ENCODE measurements at places on chromosomes 12 and 14.
A peak's percentile ranks its signal among the peaks of the same experiment; 100 is the strongest.

DNA sequence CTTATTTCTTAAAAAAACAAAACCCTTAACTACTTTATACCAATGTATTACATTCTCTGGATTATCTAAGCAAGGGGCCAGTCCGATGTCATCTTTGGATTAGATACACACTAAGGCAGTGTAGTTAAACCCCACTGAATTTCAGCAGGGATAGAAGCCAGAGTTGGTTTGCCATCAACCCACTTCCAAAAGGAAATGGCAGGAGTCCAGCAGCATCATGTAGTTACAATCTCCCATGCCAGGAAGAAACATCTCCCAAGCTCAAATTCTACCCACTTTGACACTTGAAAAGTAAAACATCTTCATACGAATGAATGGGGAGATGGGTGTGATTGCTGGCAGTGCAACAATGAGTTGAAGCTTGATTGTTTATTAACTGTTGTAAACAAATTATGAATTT is 203.5 kb upstream of the PLXNC1 start:
- H3K27ac ChIP-seq: no peak overlapping the region
- no peak overlapping the region for H3K4me3 ChIP-seq
- peaks cover 6% of the 10 kb centered on the region for H3K27me3 ChIP-seq
- no peak for DNase-seq
- no peaks in the 10 kb centered on the region for H3K36me3 ChIP-seq
- no peaks in the 10 kb centered on the region for H3K4me1 ChIP-seq

GRCh38 chr12:113961921-113962710 is 4.0 kb downstream of the RBM19 start:
- peak overlapping the region; percentile 98 for H3K27ac ChIP-seq
- peaks cover 56% of the 10 kb centered on the region for H3K4me1 ChIP-seq
- peak overlapping the region; percentile 99 for H3K4me3 ChIP-seq
- H3K27me3 ChIP-seq: no peaks in the 10 kb centered on the region

- no peaks in the 10 kb centered on the region for H3K36me3 ChIP-seq
- H3K27me3 ChIP-seq: no peaks in the 10 kb centered on the region
- no peak overlapping the region for H3K4me3 ChIP-seq
- H3K4me1 ChIP-seq: no peaks in the 10 kb centered on the region
These were observed 327.3 kb downstream of the ADGRD1 start for GRCh38 chr12:131281016-131281415.

- no peaks in the 10 kb centered on the region for H3K4me1 ChIP-seq
- no peak overlapping the region for H3K4me3 ChIP-seq
- no peak overlapping the region for H3K27ac ChIP-seq
- no peaks in the 10 kb centered on the region for H3K27me3 ChIP-seq
- H3K36me3 ChIP-seq: no peaks in the 10 kb centered on the region
These were observed 182.2 kb downstream of the CCDC59 start for GRCh38 chr12:82176026-82176425.

GRCh38 chr12:116172224-116172849 is 105.2 kb downstream of the MED13L start:
- peaks cover 78% of the 10 kb centered on the region for H3K4me1 ChIP-seq
- peak overlapping the region; percentile 96 for H3K27ac ChIP-seq
- no peaks in the 10 kb centered on the region for H3K27me3 ChIP-seq
- no peak for DNase-seq
- peak overlapping the region; percentile 73 for H3K4me3 ChIP-seq

DNA sequence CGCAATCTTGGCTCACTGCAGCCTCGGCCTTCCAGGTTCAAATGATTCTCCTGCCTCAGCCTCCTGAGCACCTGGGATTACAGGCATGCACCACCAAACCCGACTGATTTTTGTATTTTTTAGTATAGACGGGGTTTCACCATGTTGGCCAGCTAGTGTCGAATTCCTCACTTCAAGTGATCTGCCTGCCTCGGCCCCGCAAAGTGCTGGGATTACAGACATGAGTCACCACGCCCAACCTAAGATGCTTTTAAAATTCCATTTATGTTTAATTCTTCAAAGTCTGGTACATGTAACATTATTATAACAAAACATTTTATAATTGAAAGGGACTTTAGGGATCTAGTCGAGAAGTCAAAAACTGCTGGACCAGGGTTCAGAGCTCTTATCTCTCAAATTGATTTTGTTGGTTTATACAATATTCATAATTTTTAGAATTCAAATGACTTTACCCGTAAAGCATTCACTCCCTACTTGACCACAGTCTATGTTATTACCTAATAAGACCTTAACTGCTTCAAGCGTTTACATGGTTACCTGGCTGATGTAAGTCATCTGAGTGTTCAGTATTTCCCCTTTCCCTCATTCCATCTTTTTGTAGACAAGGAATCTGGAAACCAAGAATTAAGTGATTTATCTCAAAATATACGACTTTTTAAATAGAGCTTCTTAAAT is 28.2 kb downstream of the RAP1B start:
- peaks cover 71% of the 10 kb centered on the region for H3K36me3 ChIP-seq
- no peaks in the 10 kb centered on the region for H3K27me3 ChIP-seq
- no peak overlapping the region for H3K4me3 ChIP-seq
- peaks cover 88% of the 10 kb centered on the region for H3K4me1 ChIP-seq
- peak overlapping the region; percentile 84 for H3K27ac ChIP-seq

DNA sequence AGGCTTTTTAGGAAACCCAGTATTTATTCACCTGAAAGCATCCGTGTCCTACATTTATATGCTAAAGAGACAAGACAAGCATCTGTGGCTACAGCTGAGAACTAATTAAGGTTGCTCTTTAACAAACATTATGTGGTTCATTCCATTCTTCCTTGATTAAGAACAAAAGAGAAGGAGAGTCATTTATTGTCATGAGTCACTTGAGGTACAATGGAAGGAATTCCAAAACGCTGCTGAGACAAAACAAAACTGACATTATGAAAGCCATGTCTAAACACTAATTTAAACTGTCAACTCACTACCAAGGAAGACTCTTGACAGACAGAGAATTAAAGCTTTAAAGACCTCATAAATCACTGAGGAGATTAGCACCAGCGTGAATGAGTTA is 214.4 kb downstream of the BMP4 start:
- H3K27ac ChIP-seq: no peak overlapping the region
- DNase-seq: no peak
- H3K27me3 ChIP-seq: peaks cover 3% of the 10 kb centered on the region
- no peaks in the 10 kb centered on the region for H3K4me1 ChIP-seq
- no peak overlapping the region for H3K4me3 ChIP-seq
- no peaks in the 10 kb centered on the region for H3K36me3 ChIP-seq

- H3K27ac ChIP-seq: peak overlapping the region; percentile 41
- H3K36me3 ChIP-seq: peaks cover 40% of the 10 kb centered on the region
- H3K27me3 ChIP-seq: no peaks in the 10 kb centered on the region
These were observed 2.5 kb downstream of the C14orf119 start for GRCh38 chr14:23097786-23098185.

GRCh38 chr12:109577311-109577710 is 3.7 kb downstream of the MVK start:
- H3K27ac ChIP-seq: no peak overlapping the region
- peaks cover 23% of the 10 kb centered on the region for H3K4me1 ChIP-seq
- DNase-seq: no peak
- H3K27me3 ChIP-seq: no peaks in the 10 kb centered on the region

GRCh38 chr12:53536962-53537361 is 29.7 kb upstream of the NPFF start:
- no peak for DNase-seq
- no peak overlapping the region for H3K4me3 ChIP-seq
- H3K4me1 ChIP-seq: no peaks in the 10 kb centered on the region
- H3K27ac ChIP-seq: no peak overlapping the region
- H3K27me3 ChIP-seq: no peaks in the 10 kb centered on the region

DNA sequence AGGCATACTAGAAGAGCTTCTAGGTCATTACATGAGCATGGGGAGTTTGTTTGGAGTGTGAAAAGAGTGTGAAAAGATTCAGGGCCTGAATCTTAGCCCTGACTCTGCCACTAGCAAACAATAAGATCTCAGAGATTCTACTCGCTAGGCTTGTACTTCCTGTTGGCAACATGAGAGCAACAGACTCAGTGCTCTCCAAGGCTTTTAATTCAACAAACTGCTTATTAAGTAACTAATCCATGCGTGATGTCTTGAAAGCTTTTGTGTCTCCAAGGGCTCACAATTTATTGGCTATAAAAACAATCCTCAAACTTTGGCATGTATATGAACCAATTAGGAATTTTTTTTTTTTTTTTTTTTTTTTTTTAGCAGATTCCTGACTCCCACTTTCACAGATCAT is 105.1 kb downstream of the STXBP6 start:
- H3K4me3 ChIP-seq: no peak overlapping the region
- no peak for DNase-seq
- no peaks in the 10 kb centered on the region for H3K36me3 ChIP-seq
- no peak overlapping the region for H3K27ac ChIP-seq
- peaks cover 2% of the 10 kb centered on the region for H3K4me1 ChIP-seq

- peak overlapping the region; percentile 74 for H3K27ac ChIP-seq
- DNase-seq: no peak
- H3K4me1 ChIP-seq: peaks cover 8% of the 10 kb centered on the region
- H3K4me3 ChIP-seq: no peak overlapping the region
- H3K36me3 ChIP-seq: peaks cover 96% of the 10 kb centered on the region
These were observed 19.8 kb upstream of the SNAPC1 start for GRCh38 chr14:61742371-61742770.

GRCh38 chr12:24864796-24865125 is 84.1 kb downstream of the BCAT1 start:
- H3K4me1 ChIP-seq: peaks cover 9% of the 10 kb centered on the region
- H3K36me3 ChIP-seq: peaks cover 13% of the 10 kb centered on the region
- H3K27ac ChIP-seq: no peak overlapping the region
- no peak overlapping the region for H3K4me3 ChIP-seq
- no peak for DNase-seq
- H3K27me3 ChIP-seq: peaks cover 2% of the 10 kb centered on the region

DNA sequence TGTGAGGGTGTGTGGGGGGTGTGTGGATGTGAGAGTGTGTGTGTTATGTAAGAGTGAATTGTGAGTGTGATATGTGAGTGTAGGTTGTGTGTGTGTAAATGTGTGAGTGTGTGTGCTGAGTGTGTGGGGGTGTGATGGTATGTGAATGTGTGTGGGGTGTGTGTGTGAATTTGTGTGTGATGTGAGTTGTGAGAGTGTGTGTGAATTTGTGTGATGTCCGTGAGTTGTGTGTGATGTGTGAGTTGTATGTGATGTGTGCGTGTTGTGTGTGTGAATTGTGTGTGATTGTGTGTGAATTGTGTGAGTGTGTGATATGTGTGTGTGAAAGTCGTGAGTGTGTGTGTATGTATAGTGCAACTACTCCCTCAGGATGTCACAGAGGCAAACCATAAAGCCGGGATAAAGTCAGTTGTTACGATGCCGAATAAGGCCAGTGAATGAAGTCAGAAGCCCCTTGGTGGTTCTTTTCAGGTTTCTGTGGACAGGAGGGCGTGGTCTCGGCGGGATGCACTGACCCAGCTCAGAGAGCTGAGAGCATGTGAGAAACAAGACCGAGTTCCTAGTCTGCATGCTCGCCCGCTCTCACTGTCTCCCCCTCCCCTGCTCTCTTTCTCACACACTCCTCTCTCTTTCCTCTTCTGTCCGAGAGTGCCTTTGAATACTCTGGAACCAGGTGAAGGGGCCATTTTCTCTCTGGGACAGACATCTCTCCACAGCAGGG is 71.8 kb upstream of the MAX start:
- H3K4me1 ChIP-seq: peaks cover 18% of the 10 kb centered on the region
- DNase-seq: no peak
- no peaks in the 10 kb centered on the region for H3K36me3 ChIP-seq
- no peak overlapping the region for H3K4me3 ChIP-seq
- no peak overlapping the region for H3K27ac ChIP-seq

DNA sequence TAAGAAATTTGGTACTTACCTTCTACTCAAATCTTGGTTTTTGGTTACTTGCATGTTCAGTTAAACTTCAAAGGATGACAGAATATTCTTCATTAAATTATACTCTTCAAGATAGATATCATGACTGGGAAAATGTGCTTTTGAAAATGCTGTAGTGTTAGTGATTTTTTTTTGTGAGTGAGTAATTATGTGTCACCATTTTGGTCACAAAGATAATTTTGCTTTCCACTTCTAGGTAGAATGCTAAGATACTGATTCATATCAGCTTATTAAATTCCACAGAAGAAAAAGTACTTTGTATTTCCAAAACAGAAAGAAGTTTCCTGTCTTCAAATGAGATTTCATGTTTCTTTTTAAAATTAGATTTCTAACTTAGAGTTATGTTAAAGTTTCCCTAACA is 61.2 kb downstream of the ATXN7L3B start:
- no peaks in the 10 kb centered on the region for H3K36me3 ChIP-seq
- no peaks in the 10 kb centered on the region for H3K4me1 ChIP-seq
- H3K4me3 ChIP-seq: no peak overlapping the region

GRCh38 chr14:64767215-64767964 is 63.2 kb downstream of the PLEKHG3 start:
- no peak for DNase-seq
- no peak overlapping the region for H3K4me3 ChIP-seq
- no peak overlapping the region for H3K27ac ChIP-seq

DNA sequence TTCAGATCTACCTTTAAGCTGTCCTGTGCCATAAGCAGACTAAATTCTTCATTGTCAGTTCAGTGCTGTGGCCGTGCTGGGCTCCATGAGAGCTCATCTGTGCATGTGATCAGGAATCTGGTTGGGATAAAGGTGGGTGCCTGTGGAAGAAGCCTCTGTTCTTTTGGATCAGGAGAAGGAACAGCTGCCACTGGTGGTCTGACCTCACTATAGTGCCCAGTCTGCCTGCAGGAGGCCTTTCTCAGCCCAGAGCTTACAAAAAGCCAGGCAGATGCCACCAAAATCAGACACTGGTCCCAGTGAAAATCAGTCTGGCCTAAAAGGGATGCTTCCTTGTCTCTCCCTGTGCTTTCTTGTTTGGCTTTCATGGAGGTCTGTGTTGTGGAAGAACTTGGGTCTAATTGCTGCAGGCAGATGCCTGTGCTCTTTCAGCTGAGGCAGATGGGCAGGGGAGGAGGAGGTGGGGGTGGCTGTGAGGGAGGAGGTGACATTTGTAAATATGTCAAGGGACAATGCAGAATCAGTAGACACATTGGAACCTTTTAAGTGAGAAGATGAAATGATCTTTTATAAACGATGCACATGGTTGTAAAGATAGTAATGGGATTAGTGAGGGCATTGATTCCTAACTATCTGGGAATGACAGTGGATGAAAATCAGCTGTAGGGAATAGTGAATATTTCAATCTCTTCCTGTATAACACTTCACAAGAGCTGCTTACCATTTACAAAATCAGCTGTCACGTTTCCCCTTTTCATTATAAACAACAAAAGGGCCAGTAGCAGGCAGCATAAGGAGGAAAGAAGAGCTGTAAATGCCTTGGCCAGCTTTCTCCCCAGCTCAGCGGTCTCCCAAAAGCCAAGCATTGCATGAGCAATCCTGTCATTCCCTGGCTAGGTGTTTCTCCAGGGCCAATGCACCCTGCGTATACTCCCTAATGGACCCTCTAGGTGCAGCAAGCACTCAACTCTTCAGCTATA is 44.6 kb downstream of the CACNA2D4 start:
- no peaks in the 10 kb centered on the region for H3K36me3 ChIP-seq
- peaks cover 4% of the 10 kb centered on the region for H3K27me3 ChIP-seq
- no peak overlapping the region for H3K27ac ChIP-seq
- H3K4me3 ChIP-seq: no peak overlapping the region
- DNase-seq: no peak
